ENCODE measurements at places on chromosomes 1 and 21. TPM values are rescaled to one million over a fixed set of nuclear protein-coding genes. Genes with fewer than 3 reads are reported as not detected.

- no peak for DNase-seq
Measured at GRCh38 chr1:11691928-11692711, 610 bp downstream of the DRAXIN start.

DNA sequence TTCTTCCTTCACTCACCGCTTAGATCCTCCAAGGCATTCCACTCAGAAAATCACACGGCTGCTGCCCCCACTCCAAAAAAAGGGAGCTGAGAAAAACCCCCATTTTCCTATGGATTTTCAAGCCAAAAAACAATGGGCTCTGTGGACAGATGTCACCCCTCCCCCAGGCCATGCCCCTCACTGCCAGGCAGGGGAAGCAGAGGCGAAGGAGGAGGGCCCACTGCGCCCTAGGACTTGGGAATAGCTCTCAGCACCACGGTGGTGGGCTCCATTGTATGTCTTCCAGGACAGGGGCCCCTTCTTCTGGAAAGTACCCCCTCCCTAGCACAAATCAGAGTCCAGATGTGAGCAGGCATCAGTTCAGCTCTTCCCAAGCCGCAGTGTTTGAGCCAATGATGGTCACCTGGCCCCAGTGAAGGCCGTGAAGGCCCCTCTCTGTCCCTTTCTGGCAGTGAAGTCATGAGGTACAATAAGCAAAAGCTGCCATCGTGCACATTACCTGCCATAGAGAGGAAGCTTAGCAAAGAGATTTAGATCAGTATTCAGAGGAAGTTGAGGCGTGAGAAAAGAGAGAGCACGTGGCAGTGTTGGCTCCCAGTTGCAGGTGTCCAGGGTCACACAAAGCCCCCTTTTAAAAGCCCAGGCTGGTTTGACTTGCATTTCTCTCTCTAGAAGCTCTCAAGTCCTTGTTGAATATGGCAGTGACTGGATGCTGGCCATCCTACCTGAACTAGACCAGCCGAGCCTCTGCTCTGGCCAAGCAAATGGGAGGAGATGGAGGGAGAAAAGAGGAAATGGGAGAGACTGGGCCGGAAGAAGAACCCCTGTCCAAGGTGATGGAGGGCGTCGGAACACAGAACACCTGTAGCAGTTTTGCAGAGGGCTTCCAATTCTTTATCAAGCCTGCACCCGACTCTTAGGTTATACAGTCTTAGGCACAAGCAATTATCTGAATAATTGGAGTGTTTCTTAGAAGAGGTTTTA lies 149.0 kb downstream of the TOMM20 start:
- DNase-seq: no peak

- no peak for DNase-seq
Measured at GRCh38 chr1:199075792-199076191, 437.0 kb downstream of the PTPRC start.

DNA sequence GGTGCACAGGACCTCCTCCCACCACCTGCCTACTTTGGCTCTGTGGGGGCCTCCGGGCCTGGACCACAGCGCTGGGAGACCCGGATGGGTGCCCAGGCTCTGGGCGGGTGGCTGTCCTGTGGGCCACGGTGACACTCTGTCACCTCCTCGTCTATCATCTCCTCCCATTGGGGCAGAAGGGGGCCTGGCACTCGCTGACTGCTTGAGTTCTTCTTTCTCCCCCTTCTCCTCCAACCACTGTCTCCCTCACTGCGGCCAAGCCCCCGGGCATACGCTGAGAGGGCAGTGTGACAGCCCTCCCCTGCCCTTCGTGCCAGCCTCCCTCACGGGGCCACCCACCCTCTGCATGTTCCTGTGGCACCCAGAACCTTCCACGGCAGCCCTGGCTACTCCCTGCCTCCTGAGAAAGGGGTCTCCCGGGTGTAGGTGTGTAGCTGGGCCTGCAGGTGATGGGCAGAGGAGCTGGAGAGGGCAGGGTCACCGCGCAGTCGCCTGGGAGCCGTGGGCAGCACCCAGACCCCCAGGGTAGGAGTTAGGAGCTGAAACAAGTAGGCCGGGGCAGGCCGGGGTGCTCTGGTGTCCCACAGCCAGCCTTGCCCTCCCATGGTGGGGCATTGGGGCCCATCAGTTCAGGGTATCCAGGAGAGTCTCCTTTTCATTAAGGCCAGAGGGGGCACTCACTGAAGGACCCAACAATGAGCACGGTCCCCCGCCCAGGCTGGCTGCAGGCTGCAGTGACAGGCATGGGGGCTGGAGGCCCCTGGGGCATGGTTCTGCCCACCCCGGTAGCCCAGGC lies 9.2 kb upstream of the ARF1 start:
- no peak for DNase-seq

GRCh38 chr1:162405800-162406199 lies 6.1 kb downstream of the SH2D1B start:
- no peak for DNase-seq

- no peak for DNase-seq
Measured at GRCh38 chr1:199067483-199067882, 428.6 kb downstream of the PTPRC start.

GRCh38 chr1:54952950-54953718 lies 27.3 kb upstream of the TMEM61 start:
- DNase-seq: peak; percentile 42

Gene SMIM11
- total RNA-seq: 6.9 TPM

GRCh38 chr21:44043613-44044012 lies 31.5 kb downstream of the TRAPPC10 start:
- no peak for DNase-seq

DNA sequence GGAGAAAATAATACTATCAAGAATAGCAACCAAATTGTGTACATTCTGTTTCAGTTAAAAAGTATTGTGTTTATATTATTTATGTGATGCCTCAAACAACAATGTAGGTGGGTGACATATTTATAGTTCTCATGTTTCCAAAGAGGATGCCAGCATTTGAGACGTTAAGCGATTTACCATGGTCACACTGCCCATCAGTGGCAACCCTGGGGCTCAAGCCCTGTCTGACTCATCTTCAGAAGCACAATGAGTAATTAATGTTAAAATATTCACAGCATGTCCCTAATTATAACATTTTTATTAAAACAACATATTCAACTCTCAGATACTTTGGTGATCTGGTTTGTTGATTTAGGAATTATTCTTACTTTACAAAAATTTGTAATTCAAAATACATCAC lies 409.4 kb downstream of the BRINP3 start:
- DNase-seq: no peak

Gene HCRTR1
- not detected for total RNA-seq

DNA sequence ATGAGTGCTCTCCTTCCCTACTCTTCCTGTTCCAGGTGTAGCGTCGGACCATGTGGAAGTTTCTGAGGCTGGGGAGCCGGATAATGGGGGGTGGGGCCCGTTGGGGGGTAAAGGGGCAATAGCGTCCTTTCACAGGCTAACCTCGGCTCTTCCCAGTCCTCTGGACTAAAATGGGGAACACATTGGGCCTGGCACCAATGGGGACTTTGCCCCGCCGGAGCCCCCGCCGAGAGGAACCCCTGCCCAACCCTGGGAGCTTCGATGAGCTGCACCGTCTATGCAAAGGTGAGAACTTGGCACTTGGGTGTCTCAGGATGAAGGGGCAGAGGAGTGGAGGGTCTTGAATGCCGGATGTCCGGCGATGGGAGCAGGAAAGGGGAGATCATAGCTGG lies 456 bp downstream of the TOMM40L start:
- no peak for DNase-seq

Gene PGLYRP3
- not detected for total RNA-seq

Gene NUP210L
- total RNA-seq: under 0.01 TPM

DNA sequence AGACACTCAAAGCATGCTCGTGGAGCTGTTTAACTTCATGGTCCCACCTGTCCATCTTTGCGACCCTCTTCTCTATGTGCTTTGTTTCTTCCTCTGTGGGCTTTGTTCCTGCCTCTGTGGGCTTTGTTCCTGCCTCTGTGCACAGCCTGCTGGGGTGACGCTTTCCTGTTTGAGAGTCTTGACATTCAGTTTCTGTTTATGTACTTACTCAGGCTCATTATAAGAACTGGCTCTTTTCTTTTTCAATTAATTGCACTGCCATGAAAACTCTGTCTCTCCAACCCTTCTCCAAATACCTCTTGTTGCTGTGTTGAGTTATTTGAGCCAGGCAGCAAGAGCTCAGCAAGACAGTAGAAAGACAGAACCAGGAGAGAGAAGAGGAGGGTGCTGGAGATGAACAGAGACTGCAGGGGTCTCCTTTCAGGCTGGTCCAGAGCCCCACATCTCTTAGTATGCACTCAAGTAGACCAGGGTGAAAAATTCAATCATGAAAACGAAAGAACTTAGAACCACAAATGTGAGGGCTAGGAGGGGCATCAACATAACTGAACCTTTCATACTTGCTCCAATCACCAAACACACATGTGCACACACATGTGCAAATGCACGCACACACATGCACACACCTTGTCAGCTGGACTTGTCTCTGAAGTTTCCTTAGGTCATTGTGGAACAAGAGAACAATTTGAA lies 88.3 kb upstream of the SGIP1 start:
- no peak for DNase-seq

- DNase-seq: peak; percentile 61
Measured at GRCh38 chr1:176897350-176898236, 266.9 kb downstream of the ASTN1 start.

DNA sequence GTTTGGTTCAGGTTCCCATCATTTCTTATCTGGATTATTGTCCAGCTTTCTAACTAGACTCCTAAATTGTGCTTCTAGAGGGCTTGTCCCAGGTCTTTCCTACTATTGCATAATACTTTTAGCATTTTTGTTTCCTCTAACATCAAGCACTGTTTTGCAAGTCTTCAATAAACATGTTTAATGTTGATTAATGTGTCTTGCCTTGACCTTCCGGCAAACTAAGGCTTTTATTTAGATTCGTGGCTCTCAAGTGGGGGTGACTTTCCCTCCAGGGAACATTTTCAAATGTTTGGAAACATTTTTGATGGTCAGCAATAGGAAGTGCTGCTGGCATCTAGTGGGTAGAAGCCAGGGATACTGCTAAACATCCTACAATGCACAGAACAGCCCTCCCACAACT lies 90.7 kb downstream of the RPE65 start:
- DNase-seq: peak; percentile 10

Gene TMEM61
- total RNA-seq: not detected

DNA sequence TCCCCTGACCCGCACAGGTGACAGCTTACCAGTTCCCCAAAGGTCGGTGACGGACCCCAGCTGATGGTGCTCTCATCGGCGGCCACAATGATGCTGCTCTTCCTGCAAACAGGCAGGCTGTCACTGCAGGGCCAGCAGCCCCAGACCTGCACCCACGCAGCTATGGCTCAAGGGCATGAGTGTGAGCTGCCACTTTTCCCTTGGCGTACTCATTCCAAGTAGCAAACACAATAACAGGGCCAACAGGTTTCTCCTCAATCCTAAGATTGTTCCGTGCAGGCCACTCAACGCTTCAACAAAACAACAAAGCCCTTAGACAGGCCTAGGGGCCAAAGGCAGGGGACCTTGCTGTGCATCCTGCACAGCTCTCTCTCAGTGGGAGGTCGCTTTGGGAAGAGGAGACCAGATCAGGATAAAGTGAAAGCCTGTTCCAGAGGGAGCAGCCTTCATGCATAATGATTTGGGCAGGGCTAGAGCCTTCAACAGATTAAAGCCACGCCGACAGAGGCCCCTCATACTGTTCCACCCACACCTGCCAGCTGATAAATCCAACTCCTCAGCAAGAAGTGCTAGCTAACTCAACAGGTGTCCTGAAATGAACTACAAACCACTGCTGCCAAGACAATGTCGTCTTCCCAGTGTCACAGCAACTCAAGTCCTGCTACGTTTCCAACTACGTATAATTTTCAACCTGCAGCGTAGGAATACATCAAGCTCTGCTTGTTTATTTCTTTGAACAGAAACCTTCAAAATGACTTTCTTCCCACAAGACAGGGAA lies 27.2 kb downstream of the RCC2 start:
- no peak for DNase-seq

DNA sequence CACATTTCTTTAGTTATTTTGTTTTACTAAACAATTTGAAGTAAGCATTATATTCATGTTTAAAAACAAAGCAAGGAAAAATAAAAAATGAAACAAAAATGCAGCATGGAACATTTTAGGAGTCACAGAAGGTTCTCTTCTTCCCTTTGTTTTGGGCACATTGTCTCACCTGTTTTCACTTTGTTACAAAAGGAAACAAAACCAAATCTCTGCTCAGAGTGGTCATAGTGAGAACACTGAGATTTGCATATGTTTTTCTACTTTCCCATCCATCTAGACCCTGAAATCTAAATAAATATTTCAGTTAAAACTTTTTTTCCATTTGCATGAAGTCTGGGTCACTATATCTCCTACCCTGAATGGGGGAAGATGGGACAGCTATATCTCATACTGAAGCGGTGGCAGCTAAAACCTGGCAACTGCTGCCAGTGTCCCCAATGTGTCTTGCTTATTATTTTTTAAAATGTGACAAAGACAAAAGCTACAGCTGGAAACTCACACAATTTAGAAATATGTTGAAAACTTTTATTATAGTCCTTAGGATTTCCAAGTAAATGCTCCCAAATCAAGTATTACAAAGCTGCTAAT lies 3.5 kb downstream of the EXOC8 start:
- no peak for DNase-seq

Gene CHD1L
- 47.5 TPM for total RNA-seq

DNA sequence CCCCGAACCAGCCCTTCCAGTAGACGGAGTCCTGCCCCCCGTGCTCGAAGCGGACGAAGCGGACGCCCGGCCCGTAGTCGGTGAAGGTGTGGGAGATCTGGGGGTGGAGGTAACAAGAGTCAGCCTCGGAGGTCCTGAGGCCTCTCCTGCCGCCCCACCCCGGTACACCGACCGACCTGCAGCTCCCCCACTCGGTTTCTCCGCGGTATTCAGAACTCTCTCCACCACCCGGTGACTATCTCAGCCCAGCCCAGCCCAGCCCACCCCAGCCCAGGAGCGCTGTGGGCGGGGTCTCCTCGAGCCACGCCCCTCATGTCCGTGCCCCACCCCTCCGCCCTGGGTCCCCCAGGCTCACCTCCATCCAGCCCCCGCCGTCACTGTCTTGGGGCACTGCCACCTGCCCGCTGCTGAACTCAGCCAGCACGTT lies 5.5 kb downstream of the FBXO2 start:
- no peak for DNase-seq

GRCh38 chr1:17232759-17233661 lies 15.9 kb upstream of the PADI3 start:
- DNase-seq: peak; percentile 91

- DNase-seq: no peak
Measured at GRCh38 chr1:3828391-3828790, 28.6 kb downstream of the CEP104 start.

Gene KPRP
- total RNA-seq: not detected

- peak; percentile 4 for DNase-seq
Measured at GRCh38 chr1:20322081-20322824, 31.6 kb downstream of the VWA5B1 start.

Gene LRRC38
- total RNA-seq: not detected

Gene DUSP23
- 4.2 TPM for total RNA-seq

Gene LCK
- not detected for total RNA-seq

- no peak for DNase-seq
Measured at GRCh38 chr1:179828554-179829110, 49.0 kb downstream of the TOR1AIP2 start.

Gene UBXN10
- total RNA-seq: not detected

Measured in IMR-90 (cell line).